Urinary bladder (tissue), 4 donors: ENCODE measurements at places on chromosomes 7 and 10. TPM values are rescaled to one million over a fixed set of nuclear protein-coding genes. Genes with fewer than 3 reads are reported as not detected.

GRCh38 chr10:16909271-16909767, 92.1 kb upstream of the RSU1 start:
- DNase-seq, result no peak

DNA sequence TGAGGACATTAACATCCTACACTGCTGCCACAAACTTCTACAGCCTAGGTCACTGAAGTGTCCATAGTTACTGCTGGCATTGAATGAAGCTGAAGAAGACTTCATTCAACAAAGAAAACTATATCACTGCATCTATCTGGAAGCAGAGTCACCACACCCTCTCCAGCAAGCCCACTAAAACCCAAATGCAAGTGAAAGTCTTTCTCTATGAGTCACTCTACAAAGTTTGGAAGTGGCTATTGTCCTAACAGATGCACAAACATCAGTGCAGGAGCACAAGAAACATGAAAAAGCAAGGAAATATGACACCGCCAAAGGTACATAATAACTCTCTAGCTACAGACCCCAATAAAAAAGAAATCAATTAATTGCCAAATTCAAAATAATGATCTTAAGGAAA, 43.5 kb upstream of the CAMK2B start:
- no peak for DNase-seq

GRCh38 chr7:139109983-139110411, 477 bp upstream of the ZC3HAV1 start:
- DNase-seq, result no peak

The CFAP70 gene
- 2.2 TPM for total RNA-seq

The SNCG gene
- 69.2 TPM for total RNA-seq
